Stimulated activated CD4-positive, alpha-beta T cell treated with anti-CD3 and anti-CD28 coated beads, Interleukin-4, amount 100 ng/mL, for 48 hours (primary cell): ENCODE measurements at places on chromosomes 16 and 17.

GRCh38 chr17:67990909-67991308 is 5.4 kb downstream of the C17orf58 start:
- no peak for DNase-seq

GRCh38 chr16:89293276-89294143 is 76.0 kb downstream of the ZNF778 start:
- DNase-seq, result no peak

GRCh38 chr17:32331243-32332040 is 10.5 kb downstream of the C17orf75 start:
- no peak for DNase-seq

GRCh38 chr17:35374766-35375344 is 1.4 kb upstream of the SLFN11 start:
- no peak for DNase-seq

- no peak for DNase-seq
Observed at GRCh38 chr16:72468582-72468981, 296.6 kb upstream of the PMFBP1 start.

DNA sequence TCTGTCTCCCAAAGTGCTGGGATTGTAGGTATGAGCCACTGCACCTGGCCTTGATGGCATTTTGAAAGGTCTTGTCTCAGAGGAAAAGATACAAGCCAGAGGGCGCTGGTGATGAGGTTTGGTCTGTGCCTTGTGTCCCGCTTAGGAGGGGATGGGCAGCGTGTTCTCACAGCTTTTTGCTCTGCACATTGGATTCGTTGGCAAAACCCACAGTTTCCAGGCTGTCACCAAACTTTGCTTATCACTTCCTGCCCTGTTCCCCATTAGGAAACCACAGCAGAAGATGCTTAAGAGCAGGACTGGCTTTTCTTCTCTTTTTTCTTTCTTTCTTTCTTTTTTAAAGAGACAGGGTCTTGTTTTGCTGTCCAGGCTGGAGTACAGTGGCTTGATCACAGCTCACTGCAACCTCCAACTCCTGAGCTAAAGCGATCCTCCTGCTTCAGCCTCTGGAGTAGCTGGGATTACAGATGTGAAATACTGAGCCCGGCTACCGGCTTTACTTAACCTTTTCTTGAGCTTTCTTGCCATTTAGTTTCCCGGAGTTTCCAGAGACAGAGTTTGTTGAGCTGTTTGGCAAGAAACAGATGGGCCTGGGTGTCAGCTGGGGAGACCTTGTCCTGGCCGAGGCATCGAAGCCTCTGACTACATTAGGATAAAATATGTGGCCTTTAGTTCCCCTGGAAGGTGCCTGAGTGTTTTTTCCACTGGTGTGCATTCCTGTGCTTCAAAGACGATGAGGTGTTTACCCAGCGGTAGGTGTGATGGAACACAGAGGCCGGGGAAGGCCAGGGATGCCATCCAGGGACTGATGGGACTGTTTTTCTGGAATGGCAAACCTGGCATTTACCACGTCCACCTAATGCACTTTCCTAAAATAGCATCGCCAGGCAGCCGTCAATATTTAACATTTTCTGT is 112.9 kb downstream of the ABCC1 start:
- no peak for DNase-seq

- DNase-seq, result no peak
Observed at GRCh38 chr16:67860589-67861398, 12.1 kb upstream of the EDC4 start.

DNA sequence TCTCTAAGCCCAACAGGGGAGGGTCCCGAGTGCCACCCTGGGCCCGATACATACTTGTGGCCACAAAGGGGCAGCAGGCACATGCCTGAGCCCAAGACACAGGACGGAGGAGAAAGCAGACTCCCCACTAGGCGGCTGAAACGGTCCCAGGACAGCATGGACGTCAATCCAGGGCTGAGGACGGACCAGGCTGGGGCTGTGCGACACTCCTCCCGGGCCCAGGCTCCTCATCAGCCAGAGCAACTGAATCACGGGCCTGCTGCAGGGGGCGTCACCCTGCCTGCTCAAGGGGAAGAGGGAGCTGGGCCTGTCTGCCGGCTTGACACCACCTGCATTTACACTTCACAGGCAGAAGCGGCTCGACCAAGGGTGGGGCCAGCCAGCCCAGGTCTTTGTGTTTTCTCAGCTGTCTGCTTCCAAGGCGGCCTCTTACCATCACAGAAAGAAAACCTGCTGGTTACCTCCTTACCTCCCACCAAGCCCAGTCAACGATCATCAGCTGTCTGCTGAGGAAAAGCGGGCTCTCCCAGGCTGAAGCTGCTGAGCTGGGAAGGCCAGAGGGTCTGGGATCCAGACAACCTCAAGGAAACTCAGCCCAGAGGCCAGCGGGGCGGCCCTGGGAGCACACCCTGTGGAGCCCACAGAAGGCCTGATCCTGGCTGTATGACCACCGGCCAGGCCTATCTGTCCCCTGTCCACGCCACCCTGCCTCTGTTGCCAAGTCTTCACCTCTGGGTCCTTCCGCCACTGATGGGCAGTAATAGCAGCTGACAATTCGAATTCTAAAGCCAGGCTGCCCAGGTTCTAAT is 26.4 kb downstream of the KIFC3 start:
- DNase-seq, result no peak

- no peak for DNase-seq
Observed at GRCh38 chr17:48973806-48974205, 5.4 kb upstream of the GIP start.

DNA sequence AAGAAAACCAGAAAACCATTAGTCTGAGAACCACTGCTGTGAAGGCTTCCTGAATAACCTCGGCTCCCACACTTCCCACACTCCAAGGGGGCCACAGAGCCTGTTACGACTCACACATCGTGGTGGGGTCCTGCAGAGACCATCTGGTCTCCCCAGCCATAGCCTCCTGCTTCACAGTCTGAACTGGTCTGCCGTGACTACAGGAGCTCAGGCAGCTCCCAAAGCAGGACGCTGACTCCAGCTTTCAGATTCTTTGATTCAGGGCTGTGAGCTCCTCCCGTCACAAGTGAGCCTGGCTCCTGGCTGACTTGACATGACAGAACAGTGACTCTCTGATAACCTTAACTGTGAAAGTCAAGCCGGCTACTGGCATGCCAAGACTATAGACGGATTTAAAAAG is 37.8 kb downstream of the CYB5D2 start:
- no peak for DNase-seq
